ENCODE measurements at places on chromosomes 3 and 15.

- peak; percentile 88 for DNase-seq
Measured at GRCh38 chr15:52679232-52680040, at the start of gene ATOSA. TSS of gene ATOSA (minus strand) at chr15:52679388. CDS start at chr15:52678021, 1,367 bp downstream.

DNA sequence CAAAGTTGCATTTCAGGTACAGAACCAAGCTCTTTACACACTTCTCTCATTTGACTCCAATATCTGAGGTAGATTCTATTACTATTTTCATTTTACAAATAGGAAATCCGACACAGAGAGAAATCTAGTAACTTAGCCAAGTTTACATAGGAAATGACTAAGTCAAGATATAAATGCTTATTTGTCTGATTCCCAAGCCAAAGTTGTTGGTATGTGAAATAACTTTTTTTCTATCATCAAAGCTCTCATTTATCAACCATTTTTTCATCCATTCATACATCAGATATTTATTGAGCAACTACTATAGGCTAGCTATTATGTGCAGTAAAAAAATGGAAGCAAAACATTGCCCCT is 89.2 kb upstream of the MITF start:
- no peak for DNase-seq

DNA sequence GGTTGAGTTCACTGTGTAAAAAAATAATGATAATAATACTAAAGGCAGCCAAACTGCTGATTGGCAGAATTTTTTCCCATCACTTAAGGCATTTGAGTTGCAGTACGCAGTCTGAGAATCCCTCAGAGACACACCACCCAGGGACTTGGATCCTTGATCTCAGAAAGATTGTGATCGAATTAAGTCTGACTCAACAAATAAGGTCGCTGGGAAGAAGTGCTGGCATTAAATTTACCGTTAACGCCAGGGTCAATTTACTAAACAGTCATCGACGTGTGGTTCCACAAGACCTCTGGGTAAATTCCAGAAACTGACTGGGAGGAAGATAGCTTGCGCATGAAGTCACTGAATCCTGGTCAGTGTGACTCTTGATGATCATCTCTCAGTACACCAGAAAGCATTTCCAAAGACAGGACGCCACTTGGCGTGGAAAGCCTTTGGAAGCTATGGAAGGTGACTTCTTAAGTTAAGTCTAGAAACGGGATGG is 48.3 kb upstream of the CGNL1 start:
- no peak for DNase-seq

DNA sequence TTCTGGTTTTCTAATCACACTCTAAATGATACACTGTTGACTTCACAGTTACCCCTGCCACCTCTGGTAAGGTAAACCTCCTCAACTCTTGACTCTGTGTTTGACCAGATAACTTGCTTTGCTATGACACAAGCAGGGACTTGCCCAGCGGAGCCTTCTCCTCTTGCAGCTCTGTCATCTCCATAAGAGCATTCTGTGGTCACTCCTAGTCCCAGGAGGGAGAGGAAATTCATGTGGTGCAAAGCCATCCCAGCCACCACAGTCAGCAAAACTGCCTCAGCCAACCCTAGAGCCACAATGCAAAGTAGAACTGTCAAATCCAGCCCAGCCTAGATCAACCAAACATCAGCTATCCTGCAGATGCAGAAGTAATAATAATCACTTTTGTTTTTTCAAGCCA is 144.7 kb upstream of the GADL1 start:
- DNase-seq = no peak

DNA sequence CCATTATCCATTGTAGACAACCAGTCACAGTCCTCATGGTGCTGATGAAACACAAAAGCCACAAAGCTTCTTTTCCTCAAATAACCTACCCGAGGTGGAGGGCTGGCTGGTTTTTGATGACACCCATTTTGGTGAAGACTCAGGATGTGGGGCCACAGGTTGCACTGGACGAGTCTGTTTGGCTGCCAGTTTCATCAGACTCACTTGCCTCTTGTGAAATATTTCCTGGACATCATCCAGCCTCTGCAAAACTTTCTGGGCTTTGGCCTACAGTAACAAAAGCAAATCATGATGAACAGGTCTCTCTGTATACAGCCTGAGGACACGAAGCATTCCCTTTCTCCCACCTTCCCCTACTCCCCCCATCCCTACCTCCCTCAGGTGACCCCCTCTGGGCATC is 42.2 kb downstream of the B3GNT5 start:
- DNase-seq = no peak

GRCh38 chr3:140597792-140598191 is 80.1 kb upstream of the TRIM42 start:
- no peak for DNase-seq

DNA sequence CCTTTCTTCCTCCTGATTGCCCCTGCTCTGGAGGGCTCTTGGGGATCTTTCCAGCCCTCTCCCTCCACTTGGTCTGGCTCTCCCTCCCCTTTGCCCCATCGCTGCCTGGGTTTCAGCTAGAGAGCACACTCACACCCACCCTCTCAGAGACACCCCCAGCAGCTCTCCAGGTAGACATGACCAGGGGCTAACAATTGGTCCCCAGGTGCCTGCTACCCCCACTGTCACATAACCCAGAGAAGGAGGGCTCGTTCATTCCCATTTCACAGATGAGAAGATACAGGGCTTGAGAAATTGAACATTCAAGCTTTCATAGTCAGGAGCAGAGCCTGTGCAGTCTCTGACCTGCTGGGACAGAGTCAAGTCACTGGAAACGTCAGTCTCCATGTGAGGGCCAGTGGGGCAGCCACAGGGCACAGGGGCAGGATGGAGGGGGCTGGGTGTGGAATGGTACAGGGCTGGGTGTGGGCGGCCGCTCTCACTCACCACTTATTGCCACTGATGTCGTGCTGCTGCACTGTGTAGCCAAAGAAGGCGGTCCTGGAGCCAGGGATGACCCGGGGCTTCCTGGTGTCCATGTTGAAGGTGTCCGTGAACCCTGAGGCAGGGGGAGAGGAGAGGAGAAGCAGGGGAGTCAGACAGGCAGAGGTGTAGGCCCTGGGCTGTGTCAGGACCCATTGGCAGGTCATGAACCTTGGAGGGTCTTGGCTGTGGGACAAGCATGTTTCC is 29.4 kb downstream of the ITGA11 start:
- no peak for DNase-seq

GRCh38 chr15:81386947-81387346 is 12.9 kb upstream of the TMC3 start:
- no peak for DNase-seq

- DNase-seq = no peak
Measured at GRCh38 chr3:41018855-41019254, 180.4 kb upstream of the CTNNB1 start.

DNA sequence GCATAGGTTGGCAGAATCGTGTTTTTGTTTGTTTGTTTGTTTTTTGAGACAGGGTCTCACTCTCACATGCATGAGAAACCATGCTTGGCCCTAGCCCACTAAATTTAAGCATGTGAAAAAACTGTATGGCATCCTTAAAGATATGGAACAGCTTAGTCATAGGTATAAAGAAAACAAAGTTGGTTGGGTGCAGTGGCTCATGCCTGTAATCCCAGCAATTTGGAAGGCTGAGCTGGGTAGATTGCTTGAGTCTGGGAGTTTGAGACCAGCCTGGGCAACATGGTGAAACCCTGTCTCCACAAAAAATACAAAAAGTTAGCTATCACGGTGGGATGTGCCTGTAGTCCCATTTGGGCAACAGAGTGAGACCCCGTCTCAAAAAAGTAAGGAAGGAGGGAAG is 25.2 kb downstream of the EXD1 start:
- DNase-seq = no peak

DNA sequence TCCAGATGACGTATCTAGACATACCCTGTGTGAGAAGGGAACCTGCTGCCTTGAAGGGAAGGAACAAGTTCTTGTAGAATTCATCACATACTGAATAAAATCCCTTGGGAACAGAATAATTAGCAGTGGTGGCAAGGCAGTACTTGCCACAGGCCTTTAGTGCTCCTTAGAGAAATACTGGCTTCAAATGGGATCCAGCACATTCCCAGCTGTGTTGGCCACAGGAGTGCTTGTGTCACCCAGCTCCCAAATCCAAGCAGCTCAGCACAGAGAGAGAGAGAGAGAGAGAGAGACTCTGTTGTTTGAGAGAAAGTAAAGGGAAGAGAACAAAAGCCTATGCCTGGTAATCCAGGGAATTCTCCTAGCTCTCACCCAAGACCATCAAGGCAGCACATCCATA is 969.0 kb upstream of the ALCAM start:
- no peak for DNase-seq

DNA sequence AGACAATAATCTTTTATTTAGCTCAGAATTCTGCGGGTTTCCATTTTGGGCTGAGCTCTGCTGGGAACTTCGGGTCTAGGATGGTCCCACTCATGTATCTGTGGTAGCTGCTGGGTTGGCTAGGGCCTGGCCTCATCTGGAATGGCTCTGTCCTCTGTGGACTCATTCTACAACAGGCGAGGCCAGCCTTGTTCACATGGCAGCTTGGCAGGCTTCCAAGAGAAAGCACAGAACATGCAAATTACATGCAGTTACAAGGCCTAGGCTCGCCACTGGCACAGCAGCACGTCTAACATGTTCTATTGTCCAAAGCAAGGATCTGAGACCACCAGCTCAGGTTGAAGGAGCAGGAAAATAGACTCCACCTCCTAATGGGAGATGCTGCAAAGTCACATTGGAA is 431.4 kb downstream of the PDCD6IP start:
- no peak for DNase-seq

- DNase-seq = no peak
Measured at GRCh38 chr3:136831461-136831860, 12.5 kb downstream of the SLC35G2 start.

- DNase-seq = no peak
Measured at GRCh38 chr15:91469632-91470567, 369.8 kb downstream of the SV2B start.

DNA sequence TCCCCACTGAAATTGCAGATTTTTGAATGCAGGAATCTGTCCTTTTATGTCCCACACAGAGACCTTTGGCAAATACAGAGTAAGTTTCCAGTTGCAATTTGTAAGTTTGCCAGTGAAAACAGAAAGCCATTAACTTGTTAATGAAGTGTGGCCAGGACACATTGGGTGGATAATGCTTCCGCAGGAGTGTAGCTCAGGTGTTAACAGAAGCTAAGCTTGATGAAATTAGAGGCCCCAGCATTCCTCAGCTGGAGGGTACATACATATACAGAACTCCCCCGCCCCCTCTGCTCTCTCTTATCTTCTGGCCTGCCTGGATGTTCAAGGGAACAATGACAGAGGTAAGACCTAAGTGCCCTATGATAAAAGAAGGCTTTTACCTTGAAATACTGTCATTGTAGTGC is 8.1 kb upstream of the LRRC2 start:
- DNase-seq = no peak

DNA sequence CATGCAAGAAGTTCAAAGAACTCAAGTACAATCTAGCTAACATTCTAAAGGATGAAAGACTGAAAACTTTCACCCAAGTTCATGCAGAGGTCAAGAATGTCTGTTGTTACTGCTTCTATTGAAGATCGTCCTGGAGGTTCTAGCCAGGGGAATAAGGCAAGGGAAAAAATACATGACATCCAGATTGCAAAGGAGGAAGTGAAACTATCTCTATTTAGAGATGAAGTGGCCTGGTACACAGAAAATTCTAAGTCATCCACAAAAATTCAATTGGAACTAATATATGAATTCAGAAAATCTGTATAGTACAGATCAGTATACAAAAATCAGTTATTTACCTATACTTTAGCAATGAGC is 693.0 kb downstream of the NR2F2 start:
- no peak for DNase-seq

- DNase-seq = no peak
Measured at GRCh38 chr3:34292605-34293300, 494.3 kb downstream of the PDCD6IP start.

DNA sequence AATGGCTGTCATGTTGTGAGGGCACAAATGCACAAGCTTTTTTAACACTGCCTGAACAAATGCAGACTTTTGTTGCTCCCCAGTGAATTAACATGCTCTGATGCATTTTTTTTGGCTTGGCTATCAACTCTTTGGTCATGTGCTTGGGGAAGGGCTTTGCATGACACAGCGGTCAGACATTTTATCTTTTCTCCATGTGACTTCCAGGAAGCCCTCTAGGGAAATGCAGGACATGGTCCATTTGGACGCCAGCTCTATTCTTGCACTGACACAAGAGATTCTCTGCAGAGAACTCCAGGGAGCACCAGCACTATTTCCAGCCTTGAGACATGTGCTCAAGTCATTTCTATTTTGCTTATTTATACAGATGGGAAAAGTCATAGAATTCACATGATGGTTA is 46.2 kb downstream of the NEK11 start:
- no peak for DNase-seq

- DNase-seq = no peak
Measured at GRCh38 chr3:136671921-136672320, 80.3 kb downstream of the STAG1 start.

- no peak for DNase-seq
Measured at GRCh38 chr3:113698956-113699355, 2.5 kb upstream of the USF3 start.

- no peak for DNase-seq
Measured at GRCh38 chr3:18650731-18651130, 225.6 kb upstream of the SATB1 start.

DNA sequence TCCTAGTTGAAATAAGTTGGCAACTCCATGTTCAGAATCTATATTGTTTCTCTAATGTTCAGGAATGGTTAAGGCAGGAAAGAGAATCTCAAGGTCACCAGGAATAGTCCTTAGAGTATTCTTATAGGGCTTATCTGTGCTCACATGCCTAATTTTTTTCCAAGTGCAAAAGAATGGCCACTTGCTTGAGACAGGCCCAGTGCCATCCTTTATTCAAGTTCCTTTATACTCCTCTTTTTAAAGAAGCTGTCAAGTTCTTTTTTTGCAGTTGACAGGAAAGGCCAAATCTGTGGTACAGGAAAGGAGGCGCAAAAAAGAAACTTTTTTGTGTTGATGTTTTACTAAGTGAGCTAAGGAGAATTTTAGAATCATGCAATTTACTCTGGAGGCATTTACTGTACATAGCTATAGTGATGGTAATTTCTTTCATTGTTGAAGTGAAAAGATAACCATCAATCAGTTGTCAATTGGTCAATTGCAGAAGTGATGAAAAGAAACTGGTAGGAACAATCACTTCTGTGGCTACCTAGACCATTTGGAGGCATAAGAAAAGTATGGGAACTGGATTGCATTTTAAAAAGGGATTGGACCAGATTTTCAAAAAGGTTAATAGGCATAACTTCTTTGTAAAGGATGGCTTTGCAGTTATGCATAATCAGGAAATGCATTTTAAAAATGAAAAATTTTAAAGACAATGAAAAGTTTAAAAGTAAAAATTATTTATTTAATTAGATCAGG is 102.5 kb upstream of the SOX2 start:
- DNase-seq = no peak

DNA sequence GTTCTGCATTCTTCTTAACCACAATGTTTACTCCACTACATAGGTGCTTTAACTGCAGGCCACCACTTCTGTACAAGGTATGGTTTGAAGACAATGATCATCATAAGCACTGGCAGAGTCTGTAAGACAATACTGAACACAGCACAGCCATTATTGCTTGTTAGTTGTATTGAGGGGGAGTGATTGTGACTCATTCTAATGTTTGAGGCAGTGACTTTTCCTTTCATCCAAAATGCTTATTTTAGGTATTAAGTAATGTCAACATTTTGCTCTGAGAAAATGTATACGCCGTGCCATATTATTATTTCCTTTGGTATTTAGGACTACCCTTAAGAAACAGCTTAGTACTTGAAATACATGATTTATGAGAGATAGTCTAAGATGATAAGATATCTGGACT is 618.2 kb upstream of the ZNF717 start:
- no peak for DNase-seq

GRCh38 chr3:82054849-82055248 is 293.4 kb upstream of the GBE1 start:
- DNase-seq = no peak

Data from urinary bladder (tissue), 4 donors.